ENCODE measurements at places on chromosomes 6 and 20. TPM values are rescaled to one million over a fixed set of nuclear protein-coding genes. Genes with fewer than 3 reads are reported as not detected.

Gene MCCD1
- total RNA-seq, result not detected

Gene SRSF12
- total RNA-seq, result 0.45 TPM

- H3K27ac ChIP-seq, result no peak overlapping the region
- H3K4me1 ChIP-seq, result no peaks in the 10 kb centered on the region
- no peak overlapping the region for H3K4me3 ChIP-seq
Observed at GRCh38 chr6:145506136-145506535, 229.2 kb downstream of the EPM2A start.

DNA sequence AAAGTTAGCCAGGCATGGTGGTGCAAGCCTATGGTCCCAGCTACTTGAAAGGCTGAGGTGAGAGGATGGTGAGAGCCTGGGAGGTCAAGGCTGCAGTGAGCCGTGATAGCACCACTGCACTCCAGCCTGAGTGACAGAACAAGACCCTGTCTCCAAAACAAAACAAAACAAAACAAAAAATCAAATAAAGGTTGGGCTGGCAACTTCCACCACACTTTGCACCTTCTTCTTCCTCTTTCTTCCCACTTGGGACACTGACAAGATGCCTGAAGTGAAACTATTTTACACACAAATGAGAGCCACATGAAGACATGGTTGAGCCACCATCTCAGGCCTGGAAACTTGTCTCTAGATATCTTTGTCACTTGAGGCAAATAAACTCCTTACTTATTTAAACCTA is 53.8 kb upstream of the CCDC28A start:
- H3K27me3 ChIP-seq, result no peaks in the 10 kb centered on the region
- H3K36me3 ChIP-seq, result no peaks in the 10 kb centered on the region
- H3K27ac ChIP-seq, result no peak overlapping the region
- no peak overlapping the region for H3K4me3 ChIP-seq

DNA sequence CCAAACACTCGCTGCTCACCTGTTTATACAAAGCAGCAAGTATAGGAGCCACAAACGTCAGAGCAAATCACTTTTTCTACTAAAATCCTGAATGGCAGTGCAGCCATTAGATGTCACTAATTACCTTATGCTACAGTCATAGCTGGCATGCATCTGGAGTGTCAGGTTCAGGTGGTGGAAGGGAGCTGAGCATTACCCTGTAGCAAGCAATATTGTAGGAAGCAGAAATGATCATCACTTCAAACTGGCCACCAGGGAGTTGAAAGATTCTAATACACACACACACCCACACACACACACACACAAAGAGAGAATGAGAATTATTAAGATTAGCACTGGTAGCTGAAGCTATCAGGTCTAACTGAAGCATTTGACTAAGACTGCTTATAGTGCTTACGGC is 75.8 kb downstream of the EFHC1 start:
- H3K36me3 ChIP-seq, result no peaks in the 10 kb centered on the region
- H3K27me3 ChIP-seq, result no peaks in the 10 kb centered on the region
- H3K27ac ChIP-seq, result no peak overlapping the region
- peaks cover 7% of the 10 kb centered on the region for H3K4me1 ChIP-seq
- DNase-seq, result no peak

- H3K36me3 ChIP-seq, result no peaks in the 10 kb centered on the region
- no peak for DNase-seq
- H3K4me1 ChIP-seq, result no peaks in the 10 kb centered on the region
- no peak overlapping the region for H3K4me3 ChIP-seq
- H3K27me3 ChIP-seq, result no peaks in the 10 kb centered on the region
Observed at GRCh38 chr6:162442687-162443086, 284.9 kb downstream of the PRKN start.

DNA sequence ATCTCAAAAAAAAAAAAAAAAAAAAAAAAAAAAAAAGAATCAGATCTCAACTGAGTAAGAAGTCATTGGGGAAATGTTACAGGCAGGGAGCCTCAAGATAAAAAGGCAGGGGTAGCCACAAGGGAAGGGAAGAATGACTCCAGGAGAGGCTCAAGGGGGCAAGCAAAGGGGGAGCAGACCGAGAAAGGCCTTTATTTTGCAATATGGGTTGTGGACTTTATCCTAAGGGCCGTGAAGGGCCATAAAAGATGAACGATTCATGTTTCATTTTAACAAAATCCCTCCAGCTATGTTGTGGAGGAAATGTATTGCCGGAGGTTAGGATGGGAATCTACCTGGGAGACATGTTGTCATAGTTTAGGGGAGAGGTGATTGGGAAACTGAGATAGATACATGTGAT is 25.8 kb upstream of the SEC63 start:
- H3K36me3 ChIP-seq, result no peaks in the 10 kb centered on the region
- H3K4me1 ChIP-seq, result no peaks in the 10 kb centered on the region
- H3K4me3 ChIP-seq, result no peak overlapping the region
- no peak overlapping the region for H3K27ac ChIP-seq
- DNase-seq, result no peak

- no peaks in the 10 kb centered on the region for H3K27me3 ChIP-seq
- no peak overlapping the region for H3K27ac ChIP-seq
- H3K36me3 ChIP-seq, result peaks cover 14% of the 10 kb centered on the region
- DNase-seq, result no peak
Observed at GRCh38 chr6:42263165-42263728, 45.6 kb upstream of the MRPS10 start.

DNA sequence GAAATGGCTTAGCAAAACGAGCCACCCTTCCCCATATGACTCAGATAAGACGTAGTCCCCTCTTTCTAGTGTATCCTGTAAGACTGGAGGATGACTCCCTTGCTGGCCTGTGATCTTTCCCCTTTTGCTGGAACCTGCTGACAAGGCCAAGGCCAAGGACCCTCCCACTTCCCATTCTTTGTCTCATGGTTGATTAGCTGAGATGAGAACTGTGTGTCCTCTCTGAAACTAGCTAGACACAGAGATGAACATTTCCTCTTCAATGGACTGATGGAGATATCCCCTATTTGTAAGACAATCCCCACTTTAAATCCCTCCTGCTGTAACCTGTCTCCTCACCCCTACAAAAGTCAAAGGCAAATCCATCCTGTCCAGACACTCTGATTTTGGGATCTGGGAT is 33.4 kb upstream of the SCRT2 start:
- H3K4me3 ChIP-seq, result no peak overlapping the region
- DNase-seq, result no peak
- H3K4me1 ChIP-seq, result no peaks in the 10 kb centered on the region

DNA sequence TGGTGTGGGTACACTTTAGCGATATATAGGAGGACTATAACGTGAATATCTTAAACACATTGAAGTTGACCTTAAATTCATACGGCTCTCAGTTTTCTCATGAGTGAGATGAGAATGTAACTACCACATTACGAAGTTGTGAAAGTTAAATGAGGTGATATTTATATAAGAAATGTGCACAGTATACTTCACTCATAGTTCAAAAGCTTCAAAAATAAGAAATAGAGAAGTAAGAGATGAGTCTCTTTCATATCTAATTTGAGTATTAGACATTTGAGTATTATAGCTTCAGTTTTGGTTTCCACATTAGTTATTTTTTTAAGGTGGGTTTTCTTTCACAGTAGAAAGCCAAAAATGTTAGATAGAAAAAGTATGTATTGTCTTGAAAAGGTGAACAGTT is 183.3 kb downstream of the NKAIN2 start:
- H3K36me3 ChIP-seq, result no peaks in the 10 kb centered on the region
- H3K27ac ChIP-seq, result no peak overlapping the region
- no peak overlapping the region for H3K4me3 ChIP-seq
- H3K27me3 ChIP-seq, result no peaks in the 10 kb centered on the region
- no peak for DNase-seq

- no peaks in the 10 kb centered on the region for H3K27me3 ChIP-seq
- H3K4me1 ChIP-seq, result no peaks in the 10 kb centered on the region
- no peak overlapping the region for H3K27ac ChIP-seq
- H3K36me3 ChIP-seq, result no peaks in the 10 kb centered on the region
Observed at GRCh38 chr6:11953641-11954040, 58.5 kb upstream of the HIVEP1 start.

DNA sequence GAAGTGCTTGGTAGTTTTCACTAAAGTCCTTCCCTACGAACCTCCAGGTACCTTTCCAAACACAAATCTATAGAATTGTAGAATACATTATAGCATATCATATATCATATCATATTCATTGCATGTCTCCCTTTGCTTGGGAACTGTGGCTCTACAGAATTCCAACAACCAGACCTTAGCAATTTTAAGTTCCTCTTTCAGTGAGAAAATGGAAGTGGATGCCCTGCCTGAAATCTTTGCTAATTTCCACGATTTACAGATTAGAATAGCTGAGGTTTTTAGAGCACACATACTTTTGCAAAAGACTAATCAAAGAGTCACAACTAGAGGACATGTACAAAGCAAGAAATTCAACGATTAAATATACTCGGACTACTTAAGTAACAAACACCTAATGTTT is 78.6 kb downstream of the TNFRSF21 start:
- no peaks in the 10 kb centered on the region for H3K4me1 ChIP-seq
- H3K27me3 ChIP-seq, result no peaks in the 10 kb centered on the region
- H3K4me3 ChIP-seq, result no peak overlapping the region

All from natural killer cell (primary cell).